ENCODE measurements at places on chromosomes 13 and 19.

DNA sequence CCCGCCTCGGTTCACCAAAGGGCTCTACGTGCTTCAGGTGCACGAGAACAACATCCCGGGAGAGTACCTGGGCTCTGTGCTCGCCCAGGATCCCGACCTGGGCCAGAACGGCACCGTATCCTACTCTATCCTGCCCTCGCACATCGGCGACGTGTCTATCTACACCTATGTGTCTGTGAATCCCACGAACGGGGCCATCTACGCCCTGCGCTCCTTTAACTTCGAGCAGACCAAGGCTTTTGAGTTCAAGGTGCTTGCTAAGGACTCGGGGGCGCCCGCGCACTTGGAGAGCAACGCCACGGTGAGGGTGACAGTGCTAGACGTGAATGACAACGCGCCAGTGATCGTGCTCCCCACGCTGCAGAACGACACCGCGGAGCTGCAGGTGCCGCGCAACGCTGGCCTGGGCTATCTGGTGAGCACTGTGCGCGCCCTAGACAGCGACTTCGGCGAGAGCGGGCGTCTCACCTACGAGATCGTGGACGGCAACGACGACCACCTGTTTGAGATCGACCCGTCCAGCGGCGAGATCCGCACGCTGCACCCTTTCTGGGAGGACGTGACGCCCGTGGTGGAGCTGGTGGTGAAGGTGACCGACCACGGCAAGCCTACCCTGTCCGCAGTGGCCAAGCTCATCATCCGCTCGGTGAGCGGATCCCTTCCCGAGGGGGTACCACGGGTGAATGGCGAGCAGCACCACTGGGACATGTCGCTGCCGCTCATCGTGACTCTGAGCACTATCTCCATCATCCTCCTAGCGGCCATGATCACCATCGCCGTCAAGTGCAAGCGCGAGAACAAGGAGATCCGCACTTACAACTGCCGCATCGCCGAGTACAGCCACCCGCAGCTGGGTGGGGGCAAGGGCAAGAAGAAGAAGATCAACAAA, 2.6 kb downstream of the PCDH17 start:
- peak; percentile 84 for DNase-seq

GRCh38 chr13:96824140-96824539, 170.1 kb downstream of the OXGR1 start:
- no peak for DNase-seq

DNA sequence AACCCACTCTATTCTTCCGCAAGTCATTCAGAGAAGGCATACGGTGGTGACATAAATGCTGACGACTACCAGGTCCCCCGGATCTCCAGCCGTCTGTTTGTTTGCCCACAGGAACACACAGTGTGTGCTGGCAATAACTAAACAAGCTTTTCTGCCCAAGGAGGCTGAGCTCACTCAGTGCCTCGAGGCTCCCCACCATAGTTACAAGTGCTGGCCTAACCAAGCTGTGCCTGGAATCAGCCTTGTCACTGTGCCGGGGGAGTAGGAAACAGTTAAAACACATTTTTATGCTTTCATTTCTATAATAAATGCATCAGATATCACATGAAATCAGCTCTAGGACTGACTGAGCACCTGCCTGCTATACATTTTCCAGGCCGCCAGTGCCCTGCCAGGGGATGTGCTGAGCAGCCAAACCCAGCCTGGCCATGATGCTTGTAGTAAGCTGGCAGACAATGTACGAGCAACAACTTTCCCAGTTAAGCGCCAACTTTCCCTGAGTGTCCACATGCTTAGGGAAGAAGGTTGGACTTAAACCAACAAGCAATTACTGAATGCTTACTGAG, 28.1 kb downstream of the BRD4 start:
- DNase-seq, result no peak

GRCh38 chr19:12580180-12580694, 29.0 kb upstream of the ZNF564 start:
- DNase-seq, result no peak

- no peak for DNase-seq
These were observed 13.6 kb downstream of the ACP4 start for GRCh38 chr19:50803633-50804419.

Measured in mesenteric fat pad (tissue), 1 donor.